ENCODE measurements at places on chromosomes 3 and 15. TPM values are rescaled to one million over a fixed set of nuclear protein-coding genes. Genes with fewer than 3 reads are reported as not detected.

DNA sequence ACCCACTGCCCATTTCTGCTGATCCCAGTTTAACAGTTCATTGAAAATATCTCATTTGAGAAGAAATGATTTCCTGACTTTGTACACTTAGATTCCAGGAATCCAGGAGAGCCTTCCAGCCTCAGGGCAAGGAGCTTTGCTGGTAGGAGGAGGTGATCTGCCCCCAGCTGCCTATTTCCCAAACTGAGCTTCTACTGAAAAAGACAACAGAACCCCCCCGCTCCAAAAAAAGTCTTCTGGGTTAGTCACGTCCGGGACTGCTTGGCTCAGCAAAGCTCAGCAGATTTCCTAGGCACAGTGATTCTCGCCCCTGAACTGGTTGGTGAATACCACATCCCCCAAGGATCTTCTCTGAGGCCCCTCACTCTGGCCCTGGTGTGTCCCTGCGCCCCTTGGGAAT, 13.1 kb downstream of the SLC6A6 start:
- no peak for DNase-seq

DNA sequence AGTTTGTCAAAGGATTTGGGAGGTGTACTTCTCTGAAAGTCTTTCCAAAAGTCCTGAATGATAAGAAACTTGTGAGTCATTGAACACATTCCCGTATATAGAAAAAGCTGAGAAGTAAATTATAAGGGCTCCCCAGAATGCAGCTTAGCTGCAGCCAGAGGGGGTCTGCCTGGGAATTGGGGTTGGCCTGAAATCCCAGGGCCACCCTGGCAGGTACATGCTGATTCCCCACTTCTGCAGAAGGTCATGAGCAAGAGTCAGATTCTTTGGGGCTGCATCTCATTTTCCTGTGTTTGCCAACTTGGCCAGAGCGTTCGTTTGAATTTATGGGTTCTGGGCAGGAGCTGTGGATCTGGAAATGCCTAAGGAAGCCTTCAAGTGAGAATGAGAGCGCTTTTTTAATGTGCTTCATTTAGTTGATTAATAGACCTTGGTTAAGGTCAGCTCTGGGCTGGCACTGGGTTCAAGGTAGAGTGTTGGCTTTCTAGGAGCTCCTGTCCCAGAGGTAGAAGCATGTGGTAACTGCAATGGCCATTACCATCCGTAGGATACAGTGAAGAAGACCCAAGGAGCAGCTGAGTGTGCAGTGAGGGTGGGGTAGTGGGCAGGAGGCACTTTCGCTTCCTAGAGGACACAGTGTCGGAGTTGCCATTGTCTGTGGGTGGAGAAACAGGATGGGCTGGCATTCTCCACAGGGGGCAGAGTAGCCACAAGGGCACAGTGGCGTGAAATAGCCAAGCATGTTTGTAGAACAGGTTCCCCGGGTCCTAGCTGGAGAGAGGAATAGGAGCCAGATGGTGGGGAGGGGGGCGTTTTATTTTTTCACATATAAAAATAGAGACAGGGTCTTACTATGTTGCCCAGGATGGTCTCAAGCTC, 3.2 kb downstream of the SLC6A6 start:
- DNase-seq = peak; percentile 72

DNA sequence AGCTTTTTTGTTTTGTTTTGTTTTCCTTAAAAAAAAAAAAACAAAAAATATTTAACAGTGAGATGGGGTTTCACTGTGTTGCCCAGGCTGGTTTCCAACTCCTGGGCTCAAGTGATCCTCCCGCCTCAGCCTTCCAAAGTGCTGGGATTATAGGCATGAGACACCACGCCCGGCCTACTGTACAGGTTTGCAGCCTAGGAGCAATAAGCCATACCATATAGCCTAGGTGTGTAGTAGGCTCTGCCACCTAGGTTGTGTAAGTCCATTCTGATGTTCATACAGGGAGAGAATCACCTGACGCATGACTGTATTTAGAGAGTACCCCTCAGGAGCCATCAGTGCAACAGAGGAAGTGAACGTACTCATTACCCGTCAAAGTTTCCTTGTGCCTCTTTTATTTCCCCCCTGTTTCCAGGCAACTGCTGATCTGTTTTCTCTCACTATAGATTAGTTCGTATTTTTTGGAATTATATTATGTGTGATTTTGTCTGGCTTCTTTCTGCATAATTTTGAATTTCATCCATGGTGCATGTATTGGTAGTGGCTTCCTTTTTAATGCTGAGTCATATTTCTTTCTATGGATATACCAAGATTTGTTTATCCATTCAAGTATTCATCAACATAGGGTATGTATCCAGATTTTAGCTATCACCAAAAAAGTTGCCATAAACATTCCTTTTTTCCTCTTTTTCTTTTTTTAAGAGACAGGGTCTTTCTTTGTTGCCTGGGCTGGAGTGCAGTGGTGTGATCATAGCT, 9.9 kb downstream of the ACAD9 start:
- DNase-seq = no peak

DNA sequence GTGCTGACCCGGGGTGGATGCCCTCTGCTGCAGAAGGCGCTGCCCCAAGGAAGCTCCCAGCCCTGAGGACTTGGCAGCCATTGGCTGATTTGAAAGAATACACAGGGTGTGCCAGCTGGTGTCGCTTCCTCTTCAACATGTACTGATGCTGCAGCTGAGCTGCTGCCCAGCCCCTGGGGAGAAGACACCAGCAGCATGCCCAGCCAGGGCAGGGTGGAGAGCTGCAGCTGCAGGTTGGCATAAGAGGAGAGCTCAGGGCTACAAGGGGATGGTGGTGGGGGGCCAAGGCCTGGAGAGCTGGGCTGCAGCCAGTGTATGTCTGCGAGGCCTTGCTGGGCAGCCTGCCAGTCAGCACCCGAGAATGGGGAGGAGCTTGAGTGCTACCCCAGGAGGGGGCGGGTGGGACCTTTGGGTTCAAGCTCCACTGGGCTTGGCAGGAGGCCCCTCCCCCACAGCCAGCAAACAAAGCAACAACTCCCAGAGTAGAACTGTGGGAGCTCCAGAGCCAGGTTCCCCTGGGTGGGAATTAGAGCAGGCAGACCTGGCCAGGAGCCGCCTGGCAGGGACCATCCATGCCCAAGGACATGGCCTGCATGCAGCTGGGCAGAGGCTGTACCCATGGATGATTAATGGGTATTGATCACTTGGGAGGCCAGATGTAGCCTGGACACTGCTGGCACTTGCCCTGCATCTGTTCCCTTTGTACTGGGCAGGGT, 9.2 kb upstream of the SEMA4B start:
- peak; percentile 96 for DNase-seq

DNA sequence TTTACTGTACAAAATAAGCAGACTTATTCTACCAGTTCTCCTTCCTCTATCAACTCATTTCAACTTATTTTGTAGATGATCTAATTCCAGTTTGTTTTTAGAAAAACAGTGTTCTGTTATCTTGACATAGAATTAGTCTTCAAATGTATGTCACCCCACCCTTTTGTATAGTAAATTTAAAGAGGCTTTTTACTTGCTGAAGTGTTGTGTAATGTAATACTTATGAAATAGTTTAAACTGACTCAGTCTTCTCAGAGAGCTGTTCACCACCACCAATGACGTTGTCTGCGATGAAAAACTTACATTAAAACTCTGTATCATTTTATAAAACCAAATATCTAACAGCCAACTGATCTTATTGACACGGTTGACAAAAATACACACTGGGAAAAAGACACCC, 82.9 kb downstream of the RAP2B start:
- DNase-seq = no peak

GRCh38 chr3:100761951-100762350, 52.7 kb downstream of the TFG start:
- no peak for DNase-seq

GRCh38 chr15:92541291-92542200, 114.0 kb downstream of the FAM174B start:
- no peak for DNase-seq

DNA sequence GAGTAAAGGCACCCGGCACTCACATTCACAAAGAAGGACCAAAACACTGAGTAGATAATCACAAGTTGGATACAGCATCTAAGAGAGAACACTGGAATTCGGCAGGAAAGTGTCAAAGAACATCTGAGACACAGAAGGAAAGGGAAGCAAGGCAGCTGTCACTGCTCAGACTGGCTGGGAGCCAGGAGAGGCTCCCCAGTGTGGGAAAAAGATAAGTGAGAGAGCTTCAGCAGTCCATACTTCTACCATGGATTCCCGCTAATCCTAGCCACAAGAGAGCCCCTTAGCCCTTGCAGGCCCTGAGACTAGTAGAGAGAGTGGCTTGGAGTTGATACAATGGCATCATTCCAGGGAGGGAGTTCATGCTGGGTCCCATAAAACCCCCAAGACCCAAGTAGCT, 36.7 kb upstream of the CP start:
- no peak for DNase-seq

GRCh38 chr3:16179771-16180736, 5.6 kb downstream of the GALNT15 start:
- DNase-seq = no peak

DNA sequence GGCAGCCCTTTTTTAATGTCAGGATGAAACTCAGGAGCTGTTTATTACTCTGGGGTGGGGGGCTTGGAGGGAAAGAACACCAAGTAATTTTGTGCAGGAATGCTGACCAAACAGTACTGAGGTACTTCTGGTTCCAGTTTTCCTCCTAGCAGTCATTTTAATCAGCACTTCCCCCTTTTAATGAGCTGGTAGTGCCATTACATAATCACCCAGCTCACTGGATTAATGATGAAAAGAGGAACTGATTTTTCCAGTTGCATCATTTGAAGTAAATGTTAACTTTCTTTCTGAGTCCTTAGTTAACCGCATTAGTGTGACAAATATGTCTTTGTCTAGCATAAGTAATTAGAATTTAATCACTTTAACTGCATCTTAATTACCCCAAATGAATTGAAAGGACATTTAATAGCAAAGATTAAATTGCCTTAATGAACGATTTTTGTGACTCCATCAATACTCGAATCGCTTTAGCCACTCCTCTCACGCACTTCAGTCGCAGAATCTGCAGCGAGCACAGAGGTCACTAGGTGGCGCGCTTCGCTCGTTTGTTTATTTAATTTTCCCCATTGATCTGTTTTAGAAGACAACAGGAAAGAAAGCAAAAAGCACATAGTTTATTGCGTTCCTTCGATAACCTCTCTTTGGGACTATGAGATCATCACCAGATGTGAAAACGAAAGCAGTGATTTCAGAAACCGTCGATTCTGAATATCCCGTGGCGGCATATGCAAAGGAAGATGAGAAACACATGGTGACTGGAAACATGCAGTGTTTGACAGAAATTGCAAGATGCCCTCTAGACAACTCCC, 9.8 kb downstream of the ONECUT1 start:
- peak; percentile 58 for DNase-seq

GRCh38 chr3:8625991-8626390, 18.6 kb downstream of the SSUH2 start:
- DNase-seq = no peak

- DNase-seq = no peak
These were observed 71.4 kb downstream of the TFDP2 start for GRCh38 chr3:142077859-142078500.

GRCh38 chr15:30038667-30039523, 43.9 kb upstream of the GOLGA8J start:
- peak; percentile 46 for DNase-seq

- no peak for DNase-seq
These were observed 186.0 kb downstream of the UBE2E2 start for GRCh38 chr3:23389089-23389488.

- DNase-seq = no peak
These were observed 69.4 kb downstream of the SCN10A start for GRCh38 chr3:38746641-38747040.

DNA sequence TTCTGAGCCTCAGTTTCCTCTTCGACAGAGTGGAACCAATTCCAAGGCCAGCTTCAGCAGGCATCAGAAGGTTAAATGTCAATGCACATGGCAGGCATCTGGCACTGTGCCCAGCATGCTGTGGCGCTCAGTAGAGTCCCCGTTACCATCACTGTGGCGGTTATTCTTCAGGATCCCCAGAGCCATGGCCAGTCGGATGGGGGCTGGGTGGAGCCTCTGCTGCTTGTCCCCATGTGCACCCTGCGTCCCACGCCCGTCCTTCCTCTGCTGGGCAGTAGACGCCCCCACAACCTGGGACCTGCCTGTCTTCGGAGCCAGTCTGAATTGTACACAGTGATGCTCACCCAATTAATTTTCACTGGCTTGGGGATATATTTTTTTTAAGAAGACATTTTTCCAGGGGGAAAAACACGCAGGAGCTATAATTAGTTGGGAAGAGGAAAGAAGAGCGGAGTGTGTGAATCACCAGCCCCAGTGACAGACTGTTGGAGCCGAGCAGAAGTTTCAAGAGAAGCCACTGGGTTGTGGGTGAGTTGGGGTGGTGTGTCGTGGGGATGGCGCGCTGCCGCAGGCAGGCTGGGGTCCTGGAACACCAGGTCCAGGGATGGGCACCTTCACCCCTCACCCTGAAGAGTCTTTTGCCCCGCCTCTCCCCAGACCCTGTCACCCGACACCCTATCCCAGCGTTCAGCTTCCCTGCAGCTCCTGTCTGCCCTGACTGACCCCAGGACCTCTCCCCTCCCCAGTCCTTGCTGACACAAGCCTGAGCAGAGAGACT, 26.8 kb upstream of the RPL29 start:
- no peak for DNase-seq

DNA sequence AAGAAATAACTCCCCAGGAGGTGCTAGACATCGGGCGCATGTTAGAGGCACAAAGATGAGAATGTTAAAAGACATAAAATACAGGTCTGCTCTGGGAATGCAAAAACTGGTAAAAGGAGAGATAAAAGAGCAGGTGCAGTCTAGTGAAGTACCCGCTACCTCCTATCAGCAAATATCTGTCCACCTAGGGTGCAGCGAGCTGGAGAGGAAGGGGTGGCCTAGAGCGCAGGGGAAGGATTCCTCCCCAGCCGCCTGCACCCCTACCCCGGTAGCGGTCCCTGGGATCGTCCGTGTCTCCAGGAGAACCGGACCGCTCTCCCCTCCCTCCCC, 237 bp upstream of the ZNF662 start:
- no peak for DNase-seq

The MYD88 gene
- 9.8 TPM for total RNA-seq

The CCDC191 gene
- 0.14 TPM for total RNA-seq

The ZBTB20 gene
- 14.9 TPM for total RNA-seq

The PIERCE2 gene
- total RNA-seq = 20.4 TPM

The ZKSCAN7 gene
- total RNA-seq = 17.5 TPM

The IL17RC gene
- total RNA-seq = 24.5 TPM

The ANKRD63 gene
- not detected for total RNA-seq

The GOLGA8J gene
- not detected for total RNA-seq

The MYZAP gene
- total RNA-seq = not detected

The TMEM158 gene
- total RNA-seq = 3.2 TPM

The OSBPL10 gene
- total RNA-seq = 33.7 TPM
